ENCODE measurements at places on chromosomes 3 and 15. TPM values are rescaled to one million over a fixed set of nuclear protein-coding genes. Genes with fewer than 3 reads are reported as not detected.

CRYBG3 gene
- 8.5 TPM for total RNA-seq

POMGNT2 gene
- total RNA-seq = 4.0 TPM

LEKR1 gene
- total RNA-seq = 0.73 TPM

TLR9 gene
- not detected for total RNA-seq

MESP2 gene
- total RNA-seq = not detected

SERPINI2 gene
- not detected for total RNA-seq
